ELR (cell line): ENCODE measurements at places on chromosomes 13 and 19.

- peak; percentile 95 for DNase-seq
Observed at GRCh38 chr19:35879770-35880317, 11.5 kb downstream of the APLP1 start.

- no peak for DNase-seq
Observed at GRCh38 chr19:43423779-43424178, 9.1 kb downstream of the TEX101 start.

DNA sequence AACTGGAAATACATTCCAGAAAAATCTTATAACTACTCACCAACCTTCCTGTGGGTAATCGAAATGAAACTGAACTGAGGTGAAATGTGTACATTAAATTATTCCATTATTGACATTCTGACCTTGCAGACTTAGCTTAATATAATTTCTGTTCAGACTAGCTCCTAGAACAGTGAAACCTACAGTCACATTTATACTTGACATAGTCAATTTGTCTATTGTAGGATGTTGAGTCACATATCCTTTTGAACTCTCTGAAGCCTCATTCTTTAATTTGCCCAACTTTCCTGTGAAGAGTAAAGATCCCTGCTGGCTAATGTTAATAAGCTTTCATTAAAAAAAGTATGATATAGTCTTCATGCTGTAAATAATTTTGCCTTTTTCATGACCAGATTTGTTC is 92.0 kb upstream of the SCEL start:
- no peak for DNase-seq

DNA sequence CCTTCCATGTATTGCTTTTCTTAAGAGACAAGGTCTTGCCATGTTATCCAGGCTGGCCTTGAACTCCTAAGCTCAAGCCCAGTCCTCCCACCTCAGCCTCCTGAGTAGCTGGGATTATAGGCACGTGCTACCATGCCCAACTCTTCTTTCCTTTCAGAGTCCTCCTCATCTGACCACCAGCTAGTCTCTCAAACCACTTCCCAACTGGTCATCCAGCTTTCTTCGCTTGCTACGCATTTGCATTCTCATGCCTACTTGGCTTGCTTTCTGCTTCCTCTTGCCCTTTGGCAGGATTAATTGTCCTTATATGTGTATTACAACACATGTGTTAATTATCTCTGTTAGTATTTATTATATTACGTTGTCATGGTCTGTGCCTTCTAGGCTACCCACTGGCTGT is 6.3 kb downstream of the GPR18 start:
- no peak for DNase-seq

- DNase-seq: peak; percentile 56
Observed at GRCh38 chr19:56476651-56477428, at the start of gene ZNF667. Gene ZNF667, minus strand, starts transcription at chr19:56477345. Its CDS starts 14,975 bp downstream, at chr19:56462370.

DNA sequence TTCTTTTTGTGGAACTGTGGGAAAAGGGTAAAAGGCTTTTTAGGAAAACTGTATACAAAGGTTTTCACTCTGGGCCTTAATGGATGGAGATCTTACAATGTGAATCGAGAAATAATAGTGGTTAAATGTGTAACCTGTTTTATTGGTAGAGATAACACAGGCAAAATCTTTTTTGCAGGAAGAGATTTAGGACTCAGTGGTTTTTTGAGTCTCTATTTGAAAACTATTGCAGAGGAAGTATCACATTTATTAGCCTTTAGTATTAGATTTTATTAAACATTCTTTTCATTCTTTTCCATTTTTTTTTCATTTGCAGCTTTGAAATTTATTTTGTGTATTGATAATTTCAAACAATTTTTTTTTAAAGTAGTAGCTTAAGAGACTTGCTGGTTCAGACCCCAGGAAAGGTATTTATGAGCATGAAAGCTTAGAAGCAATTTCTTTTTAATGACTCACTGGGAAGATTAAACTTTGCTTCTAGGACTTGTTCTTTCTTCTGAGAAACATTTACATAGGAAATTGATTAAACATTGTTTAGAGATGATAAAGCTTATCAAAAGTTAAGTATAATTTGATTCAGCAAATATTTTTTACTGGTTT is 10.5 kb downstream of the KLF5 start:
- peak; percentile 46 for DNase-seq

DNA sequence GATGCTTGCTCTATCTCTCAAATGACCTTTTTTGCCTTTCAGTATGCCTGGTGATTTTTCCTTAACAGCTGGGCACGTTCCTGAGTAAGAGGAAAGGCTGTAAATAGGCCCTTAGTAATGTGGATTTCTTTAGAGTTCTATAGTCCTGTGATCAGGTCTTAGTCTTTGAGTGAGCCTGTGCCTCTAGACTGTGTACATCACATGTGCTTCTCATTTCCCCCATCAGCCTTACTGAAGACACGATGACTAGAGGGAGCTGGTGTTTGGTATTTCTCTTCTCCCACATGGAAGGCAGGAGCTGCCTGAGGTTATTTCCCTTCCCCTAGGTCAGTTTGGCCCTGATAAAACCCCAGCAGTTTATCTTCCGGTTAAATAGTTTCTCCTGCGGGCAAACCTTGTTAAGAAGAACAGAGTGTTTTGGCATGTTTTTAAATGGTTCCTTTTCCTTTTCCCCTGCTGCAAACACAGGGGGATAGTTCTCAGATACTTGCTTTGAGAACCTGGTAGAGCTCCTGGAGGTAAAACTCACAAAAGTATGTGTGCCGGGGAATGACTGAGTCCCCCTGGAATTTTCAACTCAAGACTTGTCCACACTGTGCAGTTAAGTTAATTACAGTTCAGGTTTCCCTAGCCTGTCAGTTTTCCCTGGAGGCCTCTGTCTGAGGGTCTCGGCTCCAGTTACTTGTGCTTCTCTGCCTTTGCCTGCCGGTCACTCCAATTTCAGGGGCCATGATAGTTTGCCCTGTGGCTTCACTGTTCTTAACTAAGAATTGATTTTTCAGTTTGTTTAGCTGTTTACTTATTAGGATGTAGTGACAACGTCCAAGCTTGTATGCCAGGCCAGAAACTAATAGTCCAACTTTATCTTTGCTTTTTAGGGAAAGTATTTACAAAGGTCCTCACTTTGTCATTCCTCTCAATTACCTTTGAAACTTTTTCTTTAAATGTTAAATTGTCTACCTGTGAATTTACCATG is 94.4 kb downstream of the URI1 start:
- no peak for DNase-seq

DNA sequence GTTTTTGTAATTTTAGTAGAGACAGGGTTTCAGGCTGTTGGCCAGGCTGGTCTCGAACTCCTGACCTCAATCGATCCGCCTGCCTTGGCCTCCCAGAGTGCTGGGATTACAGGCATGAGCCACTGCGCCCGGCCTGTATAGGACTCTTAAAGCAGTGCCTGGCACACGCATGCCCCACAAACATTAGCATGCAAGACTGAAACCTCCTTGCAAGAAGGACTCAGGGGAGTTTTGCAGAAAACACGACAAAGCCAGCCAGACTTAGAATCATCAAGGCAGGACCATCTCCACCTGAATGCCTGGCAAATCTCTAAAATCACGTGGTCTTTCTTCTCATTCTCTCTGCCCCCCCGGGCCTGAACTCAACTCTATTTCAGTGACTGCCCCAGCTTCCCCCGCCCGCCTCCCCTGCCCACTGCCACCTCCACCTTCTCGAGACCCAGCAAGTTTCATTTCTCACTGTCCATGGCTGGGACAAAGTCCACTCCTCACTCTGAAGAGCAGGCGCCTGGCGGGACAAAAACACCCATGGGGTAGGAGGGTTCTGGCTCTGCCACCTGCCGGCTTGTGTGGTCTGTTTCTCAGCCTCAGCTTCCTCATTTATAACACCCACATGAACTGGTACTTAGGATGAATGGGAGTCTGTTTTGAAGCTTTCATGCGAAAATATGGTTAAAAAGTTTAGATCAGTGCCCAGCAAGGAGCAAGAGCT is 2.4 kb downstream of the TICAM1 start:
- DNase-seq: no peak

DNA sequence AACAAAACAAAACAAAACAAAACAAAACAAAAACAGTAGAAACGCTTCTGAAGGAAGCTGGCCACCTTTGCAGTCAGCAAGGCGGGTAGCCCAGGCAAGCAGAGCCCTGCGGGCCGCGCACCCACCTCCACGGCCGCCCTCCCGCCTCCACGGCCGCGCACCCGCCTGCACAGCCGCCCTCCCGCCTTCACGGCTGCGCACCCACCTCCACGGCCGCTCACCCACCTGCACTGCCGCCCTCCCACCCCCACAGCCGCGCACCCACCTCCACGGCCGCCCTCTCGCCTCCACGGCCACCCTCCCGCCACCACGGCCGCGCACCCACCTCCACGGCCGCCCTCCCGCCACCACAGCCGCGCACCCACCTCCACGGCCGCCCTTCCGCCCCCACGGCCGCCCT is 9.0 kb upstream of the TIMM13 start:
- no peak for DNase-seq

DNA sequence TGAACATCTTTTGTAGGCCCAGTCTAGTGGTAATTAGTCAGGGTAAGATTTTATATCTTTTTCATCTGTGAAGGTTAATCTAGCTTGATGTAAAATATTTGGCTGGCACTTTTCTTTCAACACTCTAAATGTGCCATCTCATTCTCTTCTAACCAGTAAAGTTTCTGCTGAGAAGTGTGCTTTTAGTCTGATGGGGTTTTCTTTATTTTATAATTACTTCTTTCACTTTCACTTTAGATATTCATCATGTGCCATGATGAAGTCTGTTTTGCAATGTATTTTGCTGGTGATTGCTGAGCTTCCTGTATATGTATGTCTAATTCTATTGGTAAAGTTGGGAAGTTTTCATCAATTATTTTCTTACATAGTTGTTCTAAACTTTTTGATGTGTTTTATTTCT is 31.9 kb downstream of the ZNF726 start:
- no peak for DNase-seq

DNA sequence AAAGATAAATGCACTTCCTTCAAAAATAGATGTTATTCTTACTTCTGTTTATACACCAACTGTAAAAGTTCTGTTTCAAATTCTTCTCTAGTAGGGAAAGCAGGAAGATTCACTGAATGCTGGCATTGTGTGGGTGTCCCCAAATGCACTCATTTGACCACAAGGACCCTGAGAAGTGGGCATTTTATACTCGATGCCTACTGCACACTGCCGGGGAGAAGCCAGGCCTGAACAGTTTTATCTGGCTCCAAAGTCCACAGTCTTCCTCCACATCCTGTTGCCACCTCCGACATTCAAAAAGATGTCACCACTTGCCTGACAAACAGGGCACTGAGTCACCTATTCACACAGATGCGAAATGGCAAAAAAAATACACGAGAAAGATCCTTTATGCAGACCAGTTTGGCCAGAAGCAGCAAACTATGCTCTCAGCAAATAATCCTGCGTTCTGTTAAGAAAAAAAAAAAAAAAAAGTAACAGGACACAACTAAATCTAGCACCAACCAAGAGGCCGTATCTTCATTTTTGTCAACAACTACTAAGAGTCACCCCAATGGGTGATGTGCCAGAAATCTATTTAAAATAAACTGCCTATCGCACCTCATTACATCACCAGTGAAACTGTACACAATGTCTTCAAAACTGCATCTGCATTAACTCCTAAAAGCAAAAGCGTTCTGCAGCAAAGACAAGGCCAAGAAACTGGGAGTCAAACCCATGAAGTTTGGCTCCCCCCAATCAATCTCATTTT is 6.2 kb downstream of the ZC3H4 start:
- DNase-seq: peak; percentile 43

GRCh38 chr13:48826039-48826438 is 149.7 kb upstream of the FNDC3A start:
- no peak for DNase-seq

GRCh38 chr19:46287585-46287984 is 9.3 kb upstream of the HIF3A start:
- peak; percentile 47 for DNase-seq

DNA sequence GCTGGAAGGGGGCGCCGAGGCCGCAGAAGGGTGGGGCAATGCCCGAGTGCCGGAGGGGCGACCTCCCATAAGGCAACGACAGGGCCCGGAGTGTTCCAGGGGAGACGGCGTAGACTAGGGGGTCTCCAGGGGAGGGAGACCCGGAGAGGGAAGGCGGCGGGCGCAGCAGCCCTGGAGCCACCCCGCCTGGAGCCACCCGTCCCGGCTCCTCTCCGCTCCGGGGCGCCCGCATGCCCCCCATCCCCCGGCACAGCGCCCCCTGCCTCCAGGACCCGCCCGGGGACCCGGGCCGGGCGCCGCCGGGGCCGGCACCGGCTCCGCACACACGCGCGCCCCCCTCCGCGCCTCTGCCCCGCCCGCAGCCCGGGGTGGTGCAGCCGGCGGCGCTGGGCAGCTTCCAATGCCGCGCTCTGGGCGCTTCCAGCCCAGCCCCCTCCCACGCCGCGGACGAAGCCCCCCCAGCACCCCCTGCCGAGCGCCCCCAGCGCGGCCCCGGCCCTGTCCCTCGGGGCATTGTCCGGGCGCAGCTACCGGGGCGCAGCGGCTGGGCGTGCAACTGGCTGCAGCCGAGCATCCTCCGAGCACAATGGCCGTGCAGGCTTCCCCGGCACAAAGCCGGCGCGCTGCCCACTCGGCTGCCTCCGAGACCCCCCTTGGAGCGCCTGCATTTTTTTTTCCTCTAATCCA is 519 bp downstream of the PTPRS start:
- DNase-seq: peak; percentile 34

GRCh38 chr19:21585281-21585890 is 80.0 kb downstream of the ZNF429 start:
- no peak for DNase-seq

GRCh38 chr13:35884211-35884760 is 246.9 kb downstream of the DCLK1 start:
- no peak for DNase-seq

- no peak for DNase-seq
Observed at GRCh38 chr19:33445442-33446329, 72.2 kb downstream of the CEBPG start.

DNA sequence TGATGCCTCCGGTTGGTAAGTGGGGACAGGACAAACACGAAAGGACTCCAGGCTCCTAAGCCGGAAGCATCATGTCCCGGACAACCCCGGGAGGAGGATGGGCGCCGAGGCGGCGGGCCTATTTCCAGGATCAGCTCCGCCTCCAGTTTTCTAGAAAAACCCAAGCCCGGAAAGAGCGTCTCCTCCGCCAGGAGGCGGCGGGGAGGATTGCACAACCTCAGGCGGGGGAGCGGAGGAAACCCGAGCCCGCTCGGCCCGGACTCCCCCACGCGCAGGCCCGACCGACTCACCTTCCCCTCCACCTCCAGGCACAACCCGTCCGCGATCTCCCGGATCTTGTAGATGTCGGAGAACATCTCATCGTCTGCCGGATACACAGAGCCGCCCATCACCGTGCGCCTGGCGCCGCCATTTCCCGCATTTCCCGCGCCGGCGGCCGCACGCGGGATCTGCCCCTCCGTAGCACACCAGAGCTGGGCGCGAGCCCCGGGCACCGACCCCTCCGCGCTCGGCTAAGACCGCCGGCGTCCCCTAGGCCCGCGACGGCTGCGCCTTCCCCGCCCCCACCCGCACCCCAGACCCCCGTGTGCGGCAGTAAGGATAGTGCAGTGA is 455 bp downstream of the TPT1 start:
- DNase-seq: peak; percentile 94

DNA sequence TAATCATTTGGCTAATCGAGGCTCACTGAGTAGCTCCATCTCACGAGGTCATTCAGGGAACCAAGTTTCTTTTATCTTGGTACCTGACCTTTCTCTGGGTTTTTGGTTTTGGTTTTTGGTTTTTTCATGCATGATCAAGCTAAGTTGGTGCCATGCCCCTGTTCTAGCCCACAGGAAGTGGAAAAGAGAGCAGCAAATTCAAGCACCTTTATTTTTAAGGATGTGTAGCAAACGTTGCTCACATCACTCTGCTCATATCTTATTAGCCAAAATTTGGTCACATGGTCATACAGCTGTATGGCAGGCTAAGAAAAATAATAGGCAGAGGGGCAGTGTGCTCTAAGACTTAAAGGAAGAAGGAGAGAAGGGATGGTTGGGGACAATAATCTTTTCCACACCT is 593.5 kb downstream of the DIAPH3 start:
- no peak for DNase-seq

- no peak for DNase-seq
Observed at GRCh38 chr13:99007414-99007986, 29.6 kb upstream of the DOCK9 start.
